CD4-positive, alpha-beta T cell treated with Interleukin-6 at 100 ng/mL for 8 hours (primary cell): ENCODE measurements at places on chromosomes 13 and 19.

DNA sequence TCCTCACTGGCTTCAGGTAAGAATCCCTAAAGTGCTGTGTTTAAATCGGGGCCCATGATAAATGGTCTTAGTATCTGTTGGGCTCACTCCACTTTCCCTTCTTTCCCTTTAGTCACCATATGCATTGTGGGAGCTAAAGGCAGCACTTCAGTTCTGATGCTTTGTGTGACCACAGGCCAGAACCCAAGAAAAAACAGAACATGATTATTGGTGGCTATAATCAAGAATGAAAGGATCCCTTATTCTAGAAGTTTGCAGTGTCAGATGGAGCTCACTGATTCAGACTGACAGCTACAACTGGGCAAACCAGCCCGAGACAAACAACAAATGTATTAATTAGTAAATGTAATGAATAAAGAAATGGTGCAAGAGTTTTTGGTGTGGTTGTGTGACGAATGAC is 57.3 kb upstream of the POMP start:
- DNase-seq, result no peak

GRCh38 chr19:58566989-58567388 is 6.1 kb downstream of the MZF1 start:
- DNase-seq, result no peak

DNA sequence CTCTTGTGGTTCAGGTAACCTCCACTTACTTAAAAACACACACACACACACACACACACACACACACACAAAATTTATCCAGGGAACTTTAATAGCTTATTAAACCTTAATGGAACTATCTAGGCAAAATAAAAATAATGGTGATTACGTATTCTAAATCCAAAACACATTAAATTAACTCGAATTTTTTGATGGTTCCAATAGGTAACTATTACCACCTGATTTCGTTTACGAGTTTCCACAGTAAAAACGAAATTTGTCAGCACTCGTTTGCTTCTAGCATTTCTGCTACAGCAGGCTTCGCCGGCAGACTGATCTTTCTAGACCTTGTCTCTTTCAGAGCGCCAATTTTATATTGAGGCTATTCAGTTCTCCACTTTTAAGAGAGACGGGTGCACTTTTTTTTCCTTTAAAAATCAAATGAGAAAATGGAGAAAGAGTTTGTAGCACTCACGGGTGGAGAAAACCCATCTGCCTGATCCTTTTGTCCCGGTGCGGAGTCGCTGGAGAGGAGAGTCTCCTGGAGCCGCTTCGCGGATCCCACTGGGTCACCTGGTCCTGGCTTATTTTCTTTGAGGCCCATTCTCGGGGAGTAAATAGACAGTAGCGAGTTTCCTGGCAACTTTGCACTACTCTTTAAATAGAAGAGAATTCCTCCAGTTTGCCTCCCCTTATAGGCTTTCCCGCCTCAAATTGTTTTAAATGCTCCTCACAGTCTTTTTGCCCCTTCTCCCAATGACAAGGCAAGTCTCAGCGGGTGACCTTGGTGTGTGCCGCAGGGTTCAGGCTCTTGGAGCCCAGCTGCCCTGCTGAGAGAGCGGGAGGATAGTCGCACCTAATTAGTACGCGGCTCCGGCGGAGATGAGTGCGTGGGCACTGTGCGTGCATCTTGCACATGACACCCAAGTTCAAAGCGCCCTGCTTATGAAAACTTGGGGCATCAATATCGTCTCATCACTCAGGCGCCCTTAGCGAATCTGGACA is 117.0 kb downstream of the KCNRG start:
- DNase-seq, result no peak

GRCh38 chr13:114173272-114173671 is 5.8 kb upstream of the CFAP97D2 start:
- DNase-seq, result no peak

DNA sequence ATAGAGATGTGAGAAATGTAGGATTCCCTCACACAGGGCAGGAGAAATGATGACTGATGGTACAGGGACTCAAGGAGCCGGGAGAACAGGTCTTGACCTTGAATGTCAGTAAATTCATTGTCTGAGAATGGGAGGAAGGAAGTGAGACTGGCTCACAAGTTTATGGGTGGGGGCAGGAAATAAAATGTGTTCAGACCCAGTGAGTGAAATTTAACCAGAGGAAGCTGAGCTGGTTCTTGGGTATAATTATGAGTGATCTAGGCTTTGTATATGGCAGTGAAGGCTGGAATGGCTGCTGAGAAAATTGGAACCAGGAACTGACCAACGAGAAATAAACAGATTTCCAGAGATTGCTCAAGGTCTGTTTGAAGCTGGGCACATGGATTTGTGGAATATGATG is 6.3 kb upstream of the IGSF23 start:
- DNase-seq, result no peak

- no peak for DNase-seq
Observed at GRCh38 chr13:43074824-43075510, 51.6 kb downstream of the DNAJC15 start.

DNA sequence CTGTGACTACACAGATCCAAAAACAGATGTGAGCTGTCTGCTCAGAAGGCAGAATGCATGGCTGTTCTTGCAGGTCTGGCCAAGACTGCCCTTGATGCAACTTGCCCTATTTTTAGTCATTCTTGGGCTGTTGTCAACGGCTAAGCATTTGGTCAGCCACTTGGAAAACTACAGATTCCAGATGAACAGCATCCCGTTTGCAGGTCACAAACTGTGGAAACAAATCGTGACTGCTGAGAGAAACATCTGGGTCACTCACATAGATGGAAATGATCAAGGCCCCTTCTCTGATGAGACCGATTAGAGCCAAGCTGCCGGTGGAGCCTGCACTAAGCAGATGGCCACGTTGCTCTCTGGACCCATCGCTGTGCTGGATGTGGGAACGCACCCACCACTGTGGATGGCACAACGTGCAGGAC is 15.4 kb upstream of the METTL21C start:
- no peak for DNase-seq

GRCh38 chr19:42478765-42479311 is 36.1 kb upstream of the CXCL17 start:
- DNase-seq, result no peak

DNA sequence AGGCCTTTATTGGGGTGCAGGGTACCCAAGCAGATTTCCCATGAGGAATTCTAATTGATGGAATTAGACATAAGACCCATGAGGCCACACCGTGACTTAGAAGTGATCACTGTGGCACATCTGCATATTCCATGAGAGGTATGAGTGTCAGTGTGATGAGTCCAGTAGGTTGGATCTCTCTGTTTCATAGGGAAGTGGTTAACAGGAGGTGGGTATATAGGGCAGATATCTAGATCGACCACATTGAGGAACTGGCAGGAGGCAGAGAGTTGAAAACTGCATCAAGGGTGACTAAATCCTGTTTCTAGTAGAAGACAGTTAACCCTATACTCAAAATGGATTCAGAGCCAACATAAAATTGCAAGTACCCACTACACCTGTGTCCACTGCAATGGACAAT is 68.6 kb upstream of the MIR17HG start:
- DNase-seq, result no peak

GRCh38 chr13:46289260-46289955 is 77.7 kb downstream of the LRRC63 start:
- DNase-seq, result no peak

- no peak for DNase-seq
Observed at GRCh38 chr19:4911314-4911713, 2.0 kb downstream of the UHRF1 start.
